Kidney (tissue), 22 donors: ENCODE measurements at places on chromosomes 6 and 20. TPM values are rescaled to one million over a fixed set of nuclear protein-coding genes. Genes with fewer than 3 reads are reported as not detected.

DNA sequence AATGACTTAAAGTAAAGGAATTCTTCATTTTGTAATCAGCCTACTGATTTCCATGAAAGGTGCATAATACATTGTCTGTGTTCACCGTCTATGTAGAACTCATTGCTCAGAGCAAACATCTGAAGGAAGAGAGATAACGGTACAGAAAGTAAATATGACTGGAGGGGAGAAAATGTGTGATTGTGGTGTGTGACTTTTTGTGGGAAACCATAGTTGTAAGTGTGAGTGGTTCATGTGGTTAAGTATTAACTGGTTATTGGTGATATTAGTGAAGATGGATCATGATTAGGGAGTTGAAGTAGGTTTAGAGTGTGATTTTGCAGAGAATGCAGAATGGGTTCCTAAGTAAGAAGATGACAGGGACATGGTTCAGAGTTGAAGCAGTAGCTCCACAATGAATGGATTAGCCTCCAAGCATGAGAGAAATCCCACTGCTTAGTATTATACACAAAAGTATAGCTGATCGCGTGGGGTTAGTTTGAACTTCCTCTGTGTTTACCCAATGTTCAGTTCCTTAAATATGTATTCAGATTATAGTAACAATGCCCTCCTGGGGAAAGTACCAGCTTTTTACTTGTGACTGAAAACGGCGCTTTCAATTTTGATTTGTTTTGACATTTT lies 368.9 kb downstream of the UTRN start:
- no peak for DNase-seq

DNA sequence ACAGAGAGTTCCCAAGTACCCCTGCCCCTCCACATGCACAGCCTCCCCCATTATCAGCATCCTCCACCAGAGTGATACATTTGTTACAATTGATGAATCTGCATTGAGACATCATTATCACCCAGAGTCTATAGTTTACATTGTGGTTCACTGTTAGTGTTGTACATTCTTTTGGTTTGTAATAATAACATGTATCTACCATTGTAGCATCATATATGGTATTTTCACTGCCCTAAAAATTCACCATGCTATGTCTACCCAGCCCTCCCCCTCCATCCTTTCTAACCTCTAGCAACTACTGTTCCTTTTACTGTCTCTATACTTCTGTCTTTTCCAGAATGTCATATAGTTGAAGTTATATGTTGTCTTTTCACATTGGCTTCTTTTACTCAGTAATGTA lies 273.9 kb upstream of the RNF217 start:
- no peak for DNase-seq

- DNase-seq: no peak
Observed at GRCh38 chr6:52409499-52409898, 10.6 kb upstream of the EFHC1 start.

- DNase-seq: no peak
Observed at GRCh38 chr6:81063891-81064290, 688.6 kb downstream of the TENT5A start.

DNA sequence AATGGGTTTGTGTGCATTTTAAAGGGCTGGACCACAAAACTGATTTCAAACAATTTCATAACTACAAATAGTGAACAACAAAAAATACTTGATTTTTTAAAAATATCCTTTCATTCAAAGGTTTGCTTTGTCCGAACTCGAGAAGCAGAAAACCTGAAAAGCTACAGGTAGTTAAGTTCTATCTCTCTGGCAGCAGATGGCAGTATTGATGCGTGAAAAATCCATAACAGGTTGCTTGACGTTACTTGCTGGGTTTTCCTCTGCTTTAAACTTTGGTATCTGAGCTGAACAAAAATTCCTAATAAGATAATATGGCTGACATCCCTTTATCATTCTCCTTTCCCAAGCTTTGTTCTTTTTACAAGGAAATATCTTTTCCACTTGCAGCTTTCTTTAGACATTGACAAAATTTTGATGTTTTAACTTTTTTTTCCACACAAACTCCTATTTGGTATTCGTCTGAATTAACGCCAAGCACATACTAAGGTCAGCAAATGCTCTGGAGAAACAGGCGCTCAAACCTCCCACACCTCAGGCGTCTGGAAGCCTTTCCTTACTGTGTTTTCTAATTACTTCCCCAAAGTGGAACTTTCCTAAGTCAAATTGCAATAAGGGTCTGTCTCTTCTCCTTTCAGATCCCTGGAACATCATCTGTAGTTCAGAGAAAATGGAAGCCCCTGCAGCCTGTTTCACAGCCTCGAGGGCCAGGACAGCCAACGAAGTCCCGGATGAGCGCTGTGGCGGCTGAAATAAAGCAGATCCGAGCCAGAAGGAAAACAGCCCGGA lies 50.3 kb upstream of the GFRAL start:
- peak; percentile 86 for DNase-seq

- DNase-seq: no peak
Observed at GRCh38 chr6:16883414-16883813, 122.2 kb upstream of the ATXN1 start.

DNA sequence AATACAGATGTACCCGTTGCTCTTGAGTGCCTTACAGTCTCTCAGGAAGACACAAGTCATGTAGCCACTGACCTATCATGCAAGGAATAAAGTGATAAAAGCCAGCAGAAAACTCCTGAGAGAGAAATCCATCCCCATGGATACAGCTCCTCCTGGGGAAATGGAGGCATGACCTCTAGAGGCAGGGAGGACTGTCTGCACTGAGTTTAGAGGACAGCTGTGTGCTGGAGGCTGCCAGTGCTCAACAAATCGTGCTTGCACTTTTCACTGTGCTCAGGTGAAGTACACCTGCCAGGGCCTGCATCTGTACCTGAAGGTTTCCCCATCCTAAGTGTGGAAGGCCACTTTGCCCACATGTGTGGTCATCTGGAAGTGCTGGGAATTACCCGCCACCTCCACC lies 12.1 kb downstream of the CD93 start:
- no peak for DNase-seq

DNA sequence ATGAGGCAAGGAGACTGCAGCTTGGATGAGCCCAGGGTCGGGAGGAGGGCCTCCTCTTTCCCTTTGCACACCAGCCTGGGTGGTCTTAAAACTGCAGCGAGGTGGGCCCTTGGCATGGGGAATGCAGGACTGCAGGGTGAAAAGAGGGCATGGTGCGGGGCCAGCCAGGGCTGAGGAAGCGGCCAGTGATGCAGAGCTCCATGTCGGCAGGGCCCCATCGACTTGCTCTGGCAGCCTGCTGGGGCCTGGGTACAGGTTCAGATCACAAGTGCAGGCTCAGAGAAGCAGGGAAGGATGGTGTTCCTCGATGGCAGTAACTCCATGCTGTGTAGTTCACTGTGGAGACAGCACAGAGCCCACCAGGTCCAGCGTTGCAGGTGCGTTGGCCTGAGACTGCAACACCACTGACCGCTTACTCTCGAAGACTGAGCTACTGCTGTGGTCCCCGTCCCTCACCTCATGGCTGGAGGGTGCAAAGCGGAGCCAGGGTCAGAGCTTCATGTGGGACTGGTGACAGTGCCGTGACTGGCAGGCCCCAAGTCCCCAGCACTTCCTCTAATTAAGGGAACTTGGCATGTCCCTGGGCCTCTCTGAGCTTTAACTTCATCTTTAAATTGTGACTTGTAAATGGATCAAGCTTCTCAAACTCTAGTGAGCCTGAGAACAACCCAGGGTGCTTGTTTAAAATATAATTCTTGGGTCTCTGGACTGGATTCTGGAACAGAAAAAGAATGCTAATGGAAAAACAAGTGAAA lies 223.2 kb downstream of the SYNDIG1 start:
- peak; percentile 20 for DNase-seq

- peak; percentile 97 for DNase-seq
Observed at GRCh38 chr6:33589731-33590530, 9.9 kb upstream of the BAK1 start.

DNA sequence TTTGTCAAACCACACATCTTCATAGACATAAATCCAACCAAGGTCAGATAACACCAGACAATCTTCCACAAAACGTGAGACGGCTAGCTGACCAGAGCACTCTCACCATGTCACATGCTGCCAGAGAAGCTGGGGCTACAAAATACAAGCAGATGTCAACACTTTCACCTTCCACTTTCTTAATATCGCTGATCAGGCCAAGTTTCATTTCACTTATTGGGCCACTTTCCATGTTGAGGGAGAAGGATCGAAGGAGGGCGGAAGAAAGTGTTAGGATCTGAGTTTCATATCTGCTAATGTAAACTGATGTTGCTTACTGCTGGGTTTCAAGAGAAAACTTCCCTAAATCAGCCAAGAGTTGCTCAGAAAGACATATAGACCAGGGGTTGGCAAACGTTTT lies 177.0 kb upstream of the PRDM1 start:
- no peak for DNase-seq

DNA sequence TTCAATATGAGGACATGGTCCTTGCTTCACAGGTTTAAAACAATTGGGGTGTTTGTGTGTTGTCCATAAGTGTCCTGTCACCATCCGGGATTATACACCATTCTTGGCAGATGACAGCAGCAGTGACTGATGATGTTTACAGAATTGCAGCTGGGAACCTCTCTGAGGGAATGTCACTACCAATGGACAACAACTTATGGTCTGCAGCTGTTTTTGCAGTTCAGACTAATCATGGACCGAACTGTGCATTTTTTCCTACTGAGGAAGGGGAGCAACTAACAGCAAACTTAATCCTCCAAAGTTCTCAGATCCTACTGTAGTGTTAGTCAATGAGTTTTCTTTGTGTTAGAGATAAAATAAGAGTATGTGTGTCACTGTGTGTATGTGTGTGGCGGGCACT lies 26.0 kb downstream of the FAM229B start:
- no peak for DNase-seq

DNA sequence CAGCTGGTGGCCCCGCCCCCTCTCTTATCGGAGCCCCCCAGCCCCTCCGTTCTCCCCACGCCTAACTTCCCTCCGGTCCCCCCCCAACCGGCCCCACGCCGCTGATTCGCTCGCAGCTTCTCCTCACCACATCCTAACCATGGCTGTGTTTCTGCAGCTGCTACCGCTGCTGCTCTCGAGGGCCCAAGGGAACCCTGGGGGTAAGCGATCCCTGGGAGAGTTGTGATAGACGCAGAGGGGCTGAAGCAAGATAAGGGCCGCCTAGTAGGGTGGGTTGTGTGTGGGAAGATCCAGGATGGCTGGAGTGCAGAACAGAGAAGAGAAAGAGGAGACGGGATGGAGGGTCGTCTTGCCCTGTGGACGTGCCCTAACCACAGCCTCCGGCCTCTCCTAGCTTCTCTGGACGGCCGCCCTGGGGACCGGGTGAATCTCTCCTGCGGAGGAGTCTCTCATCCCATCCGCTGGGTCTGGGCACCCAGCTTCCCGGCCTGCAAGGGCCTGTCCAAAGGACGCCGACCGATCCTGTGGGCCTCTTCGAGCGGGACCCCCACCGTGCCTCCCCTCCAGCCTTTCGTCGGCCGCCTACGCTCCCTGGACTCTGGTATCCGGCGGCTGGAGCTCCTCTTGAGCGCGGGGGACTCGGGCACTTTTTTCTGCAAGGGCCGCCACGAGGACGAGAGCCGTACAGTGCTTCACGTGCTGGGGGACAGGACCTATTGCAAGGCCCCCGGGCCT lies at the start of gene MPIG6B:
MPIG6B (plus strand) TSS at position 129 of the 735 bp plus-strand sequence; CDS start at position 140, 11 bp downstream.
- DNase-seq: no peak

GRCh38 chr6:168648240-168649125 lies 207.5 kb downstream of the SMOC2 start:
- DNase-seq: peak; percentile 42

DNA sequence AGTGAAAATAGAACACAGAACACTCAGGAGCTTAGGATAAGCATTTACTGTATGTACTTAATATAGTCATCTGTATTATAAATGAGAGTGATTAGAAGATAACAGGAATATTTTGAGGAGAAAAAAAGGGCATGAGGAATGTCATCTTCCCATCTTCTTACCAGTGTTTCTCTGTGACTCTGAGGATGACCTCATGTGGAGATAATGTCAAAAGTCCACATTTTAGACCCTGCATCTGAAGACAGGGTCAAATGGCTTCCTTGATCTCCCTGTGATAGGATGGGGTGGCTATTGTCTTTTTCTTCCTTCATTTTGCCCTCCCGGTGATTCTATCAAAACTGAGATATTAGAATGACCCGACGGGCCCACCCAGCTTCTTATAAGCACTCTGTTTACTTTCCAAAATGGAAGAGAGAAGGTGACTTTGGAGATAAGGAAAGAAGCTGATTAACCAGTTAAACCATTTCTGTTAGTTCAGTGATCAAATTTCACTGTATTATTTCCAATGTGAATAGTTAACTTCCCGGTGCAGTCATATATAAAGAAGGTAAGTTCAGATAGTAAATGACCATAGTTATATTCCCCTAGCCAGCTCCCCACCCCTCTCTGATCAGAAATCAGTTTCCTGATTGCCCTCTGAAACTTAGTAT lies 115.7 kb upstream of the SALL4 start:
- DNase-seq: no peak

DNA sequence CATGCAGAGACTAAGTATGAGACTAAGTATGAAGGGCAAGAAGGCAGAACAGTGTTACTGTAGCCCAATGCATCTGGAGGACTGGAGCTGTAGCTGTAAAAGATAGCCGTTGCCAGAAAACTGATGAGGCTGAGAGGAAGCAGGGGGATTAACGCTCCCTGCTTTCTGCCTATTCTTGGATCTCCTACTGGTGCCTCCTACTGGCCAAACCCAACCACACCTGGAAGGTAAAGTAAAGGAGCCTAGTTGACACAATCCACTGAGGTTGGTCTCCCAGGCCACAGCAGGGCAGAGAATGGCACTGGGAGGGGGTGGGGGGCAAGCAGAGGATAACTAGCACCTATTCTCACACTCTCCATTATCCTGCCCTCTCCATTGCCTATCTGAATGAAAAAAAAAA lies 105.0 kb upstream of the MRPS10 start:
- peak; percentile 18 for DNase-seq

DNA sequence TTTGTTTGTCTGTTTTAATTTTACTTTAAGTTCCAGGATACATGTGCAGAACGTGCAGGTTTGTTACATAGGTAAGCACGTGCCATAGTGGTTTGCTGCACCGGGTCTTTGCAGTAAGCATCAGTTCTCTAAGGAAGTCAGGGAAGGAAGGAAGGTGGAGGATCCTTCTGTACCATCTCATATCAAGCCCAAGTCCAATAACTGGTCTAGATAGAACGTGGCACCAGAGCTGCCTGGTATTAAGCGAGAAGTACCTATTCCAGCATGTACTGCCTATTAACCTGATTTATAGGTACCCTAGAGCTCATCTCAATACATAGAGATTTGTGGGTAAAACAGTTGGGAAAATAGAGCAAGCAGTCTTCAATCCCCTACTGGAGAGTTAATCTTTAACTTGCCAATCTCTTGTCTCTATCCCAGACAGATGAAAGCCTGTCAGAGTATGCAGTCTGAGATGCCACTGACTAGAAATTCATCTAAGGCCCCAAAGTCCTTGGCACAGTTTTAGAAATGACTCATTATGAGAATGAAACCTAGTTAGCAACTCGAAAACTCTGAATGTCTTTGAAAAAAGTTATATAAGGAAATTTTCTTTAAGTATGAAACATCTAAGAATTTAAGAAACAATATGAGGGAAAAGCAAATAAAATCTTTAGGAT lies 144.9 kb downstream of the TFAP2A start:
- DNase-seq: peak; percentile 18

The C4B gene
- total RNA-seq: 596 TPM

The SPATA25 gene
- total RNA-seq: 6.7 TPM

The XPO5 gene
- 34.3 TPM for total RNA-seq
